Activated CD4-positive, alpha-beta T cell treated with anti-CD3 and anti-CD28 coated beads, Interleukin-2, amount 50 U/mL, for 4 hours (primary cell): ENCODE measurements at places on chromosomes 3 and 15.

DNA sequence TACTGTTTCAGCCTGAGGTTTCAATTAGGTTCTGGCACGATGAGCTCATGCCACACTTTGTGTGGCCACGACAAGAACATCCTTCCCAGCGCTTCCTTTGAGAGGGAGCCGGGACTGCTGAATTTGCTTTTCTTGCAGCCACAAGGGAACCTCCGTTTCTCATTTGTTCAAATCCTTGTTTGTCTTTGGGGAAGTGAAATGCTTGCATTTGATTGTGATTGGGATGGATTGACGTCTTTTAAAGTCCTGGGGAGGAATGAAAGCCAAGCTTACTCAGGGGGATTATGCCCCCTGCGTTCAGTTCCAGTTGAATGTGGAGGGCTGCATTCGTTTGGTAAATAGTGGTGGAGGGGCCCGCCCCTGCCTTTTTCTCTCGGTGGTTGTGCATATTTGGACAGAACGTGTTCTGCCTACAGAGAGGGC lies 277.6 kb downstream of the THSD4 start:
- no peak for DNase-seq

DNA sequence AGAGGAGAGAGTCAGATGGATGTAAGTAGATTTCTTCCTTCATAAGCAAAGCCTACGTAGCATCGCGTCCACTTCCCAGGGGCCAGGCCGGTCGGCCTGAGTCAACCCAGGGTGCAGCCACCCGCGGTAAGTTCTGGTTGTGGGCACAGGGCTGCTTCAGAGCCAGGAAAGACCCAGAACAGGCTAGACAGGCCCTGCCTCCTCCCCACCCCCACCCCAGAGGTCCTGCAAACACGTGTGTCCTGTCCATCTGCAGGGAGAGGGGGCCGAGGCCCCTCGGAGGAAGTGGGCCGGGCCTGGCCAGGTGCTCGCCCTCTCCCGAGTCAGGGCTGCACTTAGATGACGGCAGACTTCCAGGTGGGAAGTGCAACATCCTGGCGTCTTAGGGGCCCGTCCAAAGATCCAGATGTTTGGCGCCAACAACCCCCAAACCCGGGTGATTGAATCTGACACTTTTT lies 100.8 kb upstream of the ALDH1A3 start:
- no peak for DNase-seq

DNA sequence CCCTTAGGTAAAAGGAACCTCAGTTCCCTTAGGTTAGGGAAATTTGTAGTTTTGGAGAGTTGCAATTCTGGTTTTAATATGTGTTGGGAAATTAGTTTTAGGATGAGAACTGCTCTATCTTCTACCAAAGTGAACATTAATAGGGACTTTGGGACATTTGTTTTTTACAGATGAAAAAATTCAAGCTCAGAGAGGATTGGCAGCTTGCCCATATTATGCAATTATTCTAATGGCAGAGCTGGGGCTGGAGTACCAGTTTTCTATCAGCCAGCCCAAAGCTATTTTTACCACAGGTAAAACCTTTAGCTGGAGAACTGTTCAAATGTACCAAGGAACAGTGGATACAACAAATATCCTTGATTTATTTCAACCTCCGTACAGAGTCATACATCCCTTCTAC lies 127.0 kb downstream of the CPNE4 start:
- DNase-seq, result no peak

- no peak for DNase-seq
Observed at GRCh38 chr3:102532901-102533300, 98.1 kb downstream of the ZPLD1 start.

DNA sequence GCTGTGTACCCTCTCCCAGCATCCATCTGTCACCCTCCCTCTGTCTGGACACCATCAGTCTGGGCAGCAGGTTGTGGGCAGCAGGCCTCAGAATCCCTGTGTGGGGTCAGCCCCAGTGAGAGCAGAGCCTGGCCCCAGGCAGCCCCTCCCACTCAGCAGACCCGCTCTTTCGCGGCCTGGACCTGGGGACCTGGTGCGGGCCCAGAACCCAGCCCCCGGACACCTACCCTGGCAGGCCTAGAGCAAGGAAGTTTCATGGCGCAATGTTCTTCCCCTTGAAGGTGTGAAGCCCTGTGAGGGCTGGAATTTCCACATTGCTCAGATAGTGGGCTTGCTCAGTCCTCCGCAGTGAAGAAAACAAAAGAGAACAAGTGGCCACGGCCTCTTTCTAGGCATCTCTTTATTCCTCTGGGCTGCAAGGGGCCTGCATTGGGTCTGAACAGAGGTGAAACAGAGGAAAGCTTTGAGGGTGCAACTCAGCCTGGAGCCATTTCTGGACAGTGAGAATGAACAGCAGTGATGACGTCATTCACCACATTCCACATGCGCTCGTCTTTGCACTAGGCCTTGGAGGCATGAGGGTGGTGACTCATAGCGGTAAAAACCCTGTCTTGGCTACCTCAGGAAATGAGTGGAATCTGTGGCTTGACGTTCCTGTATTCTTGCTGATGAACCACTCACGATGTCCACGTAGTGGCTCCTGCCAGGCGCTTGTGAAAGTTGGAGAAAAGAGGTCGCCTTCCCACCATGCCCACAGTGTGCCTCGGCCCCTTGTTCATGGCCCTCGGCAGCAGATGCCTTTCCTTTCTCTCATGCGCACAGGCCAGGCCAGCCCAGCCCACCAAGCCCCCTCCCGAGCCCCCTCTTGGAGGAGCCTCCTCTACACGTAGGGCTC lies 66.1 kb downstream of the SLC30A4 start:
- DNase-seq, result peak; percentile 64

- DNase-seq, result no peak
Observed at GRCh38 chr3:69613286-69613685, 126.0 kb upstream of the MITF start.

GRCh38 chr15:78197632-78198031 lies 36.7 kb downstream of the ACSBG1 start:
- no peak for DNase-seq

DNA sequence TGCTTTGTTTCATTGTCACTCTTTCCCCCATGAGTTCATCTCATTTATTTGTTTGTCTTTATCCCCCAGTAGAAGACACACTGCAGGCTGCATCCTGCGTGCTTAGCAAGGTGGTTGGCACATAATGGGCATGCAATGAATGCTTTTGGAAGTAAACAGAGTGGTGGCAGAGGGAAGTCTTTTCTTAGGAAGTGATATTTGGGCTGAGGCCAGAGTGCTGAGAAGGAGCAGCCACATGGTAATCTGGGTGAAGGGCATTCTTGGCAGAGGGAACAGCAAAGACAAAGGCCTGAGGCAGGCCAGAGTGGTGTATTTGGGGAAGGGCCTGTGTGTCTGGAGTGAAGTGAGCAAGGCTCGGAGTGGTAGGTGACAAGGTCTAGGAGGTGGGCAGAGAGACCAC lies 17.7 kb upstream of the ADAMTS7 start:
- DNase-seq, result no peak

GRCh38 chr15:74642348-74642733 lies 26.7 kb downstream of the CLK3 start:
- DNase-seq, result no peak

DNA sequence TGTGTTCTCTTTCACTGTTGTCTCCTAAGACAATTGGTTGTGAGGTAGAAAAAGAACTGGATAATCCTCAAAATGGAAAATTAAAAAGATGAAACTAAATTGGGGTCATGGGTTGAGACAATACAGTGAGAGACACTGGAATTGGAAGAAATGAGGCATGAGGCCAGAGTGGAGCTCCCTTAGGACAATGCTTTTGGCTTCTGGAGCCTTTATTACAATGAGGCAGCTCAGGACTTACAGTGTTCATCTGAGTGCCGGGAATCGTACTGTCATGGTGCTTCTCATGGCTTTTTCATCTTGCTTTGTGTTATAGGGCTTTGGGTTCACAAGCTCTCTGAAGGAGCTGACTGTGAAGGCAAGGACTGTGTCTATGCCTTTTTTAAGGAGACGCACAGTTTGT lies 293.5 kb downstream of the SOX2 start:
- DNase-seq, result no peak

GRCh38 chr3:24254649-24255048 lies 240.0 kb downstream of the THRB start:
- DNase-seq, result no peak

- no peak for DNase-seq
Observed at GRCh38 chr15:64249883-64250575, 87.2 kb upstream of the PPIB start.

GRCh38 chr3:124952282-124952855 lies 17.8 kb upstream of the MUC13 start:
- DNase-seq, result no peak

GRCh38 chr3:13884851-13885703 lies 5.2 kb upstream of the WNT7A start:
- peak; percentile 66 for DNase-seq

GRCh38 chr3:165830746-165831145 lies 6.5 kb downstream of the BCHE start:
- DNase-seq, result no peak

GRCh38 chr15:37015035-37015434 lies 85.3 kb downstream of the MEIS2 start:
- DNase-seq, result no peak
